Bladder microvascular endothelial cell (primary cell): ENCODE measurements at places on chromosomes 13 and 19. TPM values are rescaled to one million over a fixed set of nuclear protein-coding genes. Genes with fewer than 3 reads are reported as not detected.

NXNL1 gene
- not detected in 2 replicates for total RNA-seq

ZNF816 gene
- total RNA-seq = 6.3 and 9.4 TPM in 2 replicates

TEX29 gene
- total RNA-seq = 0.44 TPM in 1 of 2 replicates, not detected in the other

ZNF470 gene
- total RNA-seq = 2.8 and 6.6 TPM in 2 replicates

FCAR gene
- not detected in 2 replicates for total RNA-seq

NEK3 gene
- total RNA-seq = 13.8 and 15.8 TPM in 2 replicates

ZNF829 gene
- 0.81 and 2.1 TPM in 2 replicates for total RNA-seq

IL27RA gene
- total RNA-seq = 4.2 and 7.8 TPM in 2 replicates

TEX101 gene
- total RNA-seq = not detected in 2 replicates

ZNF723 gene
- not detected in 2 replicates for total RNA-seq

SIGLEC5 gene
- total RNA-seq = not detected in 2 replicates

ZNF534 gene
- total RNA-seq = 0.06 TPM in 1 of 2 replicates, not detected in the other

TPTE2 gene
- total RNA-seq = not detected in 2 replicates

TNFAIP8L1 gene
- total RNA-seq = 52.0 and 74.3 TPM in 2 replicates
